Smooth muscle cell of the umbilical artery (primary cell): ENCODE measurements at places on chromosomes 11 and 22. TPM values are rescaled to one million over a fixed set of nuclear protein-coding genes. Genes with fewer than 3 reads are reported as not detected.

PARVG gene
- 0.05 TPM in 1 of 2 replicates, not detected in the other for total RNA-seq

CBLIF gene
- total RNA-seq: not detected in 2 replicates

SLC22A12 gene
- total RNA-seq: not detected in 2 replicates

SPTBN2 gene
- 4.2 and 5.7 TPM in 2 replicates for total RNA-seq

CECR2 gene
- total RNA-seq: under 0.01 TPM in 1 of 2 replicates, not detected in the other

CD3G gene
- total RNA-seq: not detected in 2 replicates
